ENCODE measurements at places on chromosomes 2 and 18.

- no peak for DNase-seq
These were observed 46.8 kb downstream of the TNS1 start for GRCh38 chr2:217955881-217956493.

- no peak for DNase-seq
These were observed 144.3 kb upstream of the SMAD7 start for GRCh38 chr18:49094979-49095632.

GRCh38 chr2:118830881-118831280, 16.6 kb downstream of the EN1 start:
- no peak for DNase-seq

DNA sequence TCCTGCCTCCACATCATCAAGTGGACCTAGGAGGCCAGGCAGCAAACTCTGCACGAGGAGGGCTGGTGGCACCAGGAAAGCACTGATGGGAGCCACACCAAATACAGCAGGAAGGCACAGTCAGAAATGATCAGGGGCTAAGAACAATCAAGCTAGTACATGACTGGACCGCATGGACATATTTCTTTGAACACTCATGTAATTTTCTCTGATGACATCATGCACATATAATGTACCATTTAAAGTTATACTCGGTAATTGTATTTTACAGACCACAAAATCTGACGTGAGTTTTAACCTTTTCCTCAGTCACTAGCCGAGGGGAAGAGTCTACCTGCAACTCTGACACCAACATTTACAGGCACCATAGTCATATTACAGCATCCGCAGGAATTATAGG, 76.7 kb downstream of the XDH start:
- no peak for DNase-seq

GRCh38 chr2:226832061-226832460, 3.8 kb upstream of the RHBDD1 start:
- no peak for DNase-seq

DNA sequence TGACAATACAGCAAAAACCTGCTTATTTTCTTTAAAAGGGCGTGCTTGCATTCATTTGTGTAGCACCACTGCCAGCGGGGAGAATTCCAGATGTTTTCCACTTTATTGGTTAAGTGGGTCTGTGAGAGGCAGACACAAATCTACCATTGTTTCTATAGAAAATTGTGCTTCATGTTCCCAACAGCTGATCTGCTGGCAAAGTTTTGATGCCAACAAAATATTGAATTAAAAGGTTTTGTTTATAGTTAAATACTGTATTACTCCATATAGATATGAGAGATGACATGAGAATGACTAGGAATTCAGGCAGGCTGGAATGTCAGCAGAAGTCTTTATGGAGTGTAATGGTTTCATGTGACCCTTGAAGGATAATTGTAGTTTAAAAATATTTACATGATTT, 182.7 kb downstream of the MC4R start:
- no peak for DNase-seq

DNA sequence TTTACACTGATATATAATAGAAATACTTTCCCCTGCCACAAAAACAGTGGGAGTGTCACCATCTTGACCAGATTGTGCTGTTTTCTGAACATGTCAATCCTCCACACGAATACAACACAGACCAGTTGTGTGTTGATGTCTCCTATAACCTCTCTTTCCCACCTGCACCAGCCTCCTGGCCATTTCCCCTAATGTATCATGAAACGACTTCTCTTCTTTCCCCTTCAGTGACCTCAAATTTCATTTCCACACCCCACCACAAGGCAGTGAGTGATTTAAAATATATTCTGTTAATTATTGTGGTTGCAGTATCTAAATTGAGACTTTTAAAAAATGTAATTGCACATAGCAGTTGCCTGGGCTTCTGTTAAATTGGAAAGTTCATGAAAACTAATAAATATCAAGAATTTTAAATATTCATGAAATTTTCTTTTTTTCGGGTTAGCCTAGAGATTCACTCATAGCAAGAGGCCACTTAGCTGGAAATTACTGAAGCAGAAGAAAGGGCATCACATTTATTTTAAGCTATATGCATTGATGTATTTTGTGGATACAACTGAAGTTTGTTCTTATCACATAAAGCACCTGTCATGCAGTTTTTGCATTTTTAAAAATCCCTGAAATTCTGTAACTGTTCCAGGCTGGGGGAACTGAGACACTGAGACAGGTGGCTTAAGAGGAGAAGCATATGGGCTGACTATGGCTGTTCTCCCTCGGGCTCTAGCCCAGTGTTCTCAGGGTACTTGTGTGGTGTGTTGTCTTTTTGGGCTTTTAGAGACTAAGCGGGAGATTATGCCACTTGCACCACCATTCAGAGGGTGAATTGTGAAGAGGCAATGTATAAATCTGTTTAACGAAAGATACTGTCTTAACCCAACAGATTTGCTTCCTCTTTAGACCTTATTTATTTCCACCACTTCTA, 15.9 kb downstream of the FAM171B start:
- DNase-seq = no peak

- DNase-seq = no peak
These were observed 80.4 kb downstream of the EPB41L3 start for GRCh38 chr18:5463390-5463789.

GRCh38 chr2:43465234-43465633, 130.6 kb downstream of the THADA start:
- no peak for DNase-seq

DNA sequence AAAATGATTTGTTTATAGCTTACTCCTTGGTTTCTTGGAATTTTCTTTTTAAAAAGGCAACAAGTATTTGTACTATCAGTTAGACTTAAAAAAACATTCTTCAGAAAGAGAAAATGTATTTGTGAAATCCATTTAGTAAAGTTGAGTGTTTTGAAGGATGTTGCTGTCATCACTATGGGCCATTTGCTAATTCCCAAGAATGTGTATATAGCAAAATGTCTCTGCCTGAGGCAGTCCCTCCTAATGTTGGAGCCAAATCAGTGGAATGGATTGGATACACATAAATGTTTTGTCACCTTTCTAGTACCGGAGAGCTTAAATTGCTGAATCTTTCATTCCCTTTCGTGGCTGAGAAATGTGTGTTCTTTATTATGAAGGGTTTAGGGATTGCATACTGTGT, 890.2 kb upstream of the ZEB2 start:
- DNase-seq = no peak
